ENCODE measurements at places on chromosomes 6 and 20.

DNA sequence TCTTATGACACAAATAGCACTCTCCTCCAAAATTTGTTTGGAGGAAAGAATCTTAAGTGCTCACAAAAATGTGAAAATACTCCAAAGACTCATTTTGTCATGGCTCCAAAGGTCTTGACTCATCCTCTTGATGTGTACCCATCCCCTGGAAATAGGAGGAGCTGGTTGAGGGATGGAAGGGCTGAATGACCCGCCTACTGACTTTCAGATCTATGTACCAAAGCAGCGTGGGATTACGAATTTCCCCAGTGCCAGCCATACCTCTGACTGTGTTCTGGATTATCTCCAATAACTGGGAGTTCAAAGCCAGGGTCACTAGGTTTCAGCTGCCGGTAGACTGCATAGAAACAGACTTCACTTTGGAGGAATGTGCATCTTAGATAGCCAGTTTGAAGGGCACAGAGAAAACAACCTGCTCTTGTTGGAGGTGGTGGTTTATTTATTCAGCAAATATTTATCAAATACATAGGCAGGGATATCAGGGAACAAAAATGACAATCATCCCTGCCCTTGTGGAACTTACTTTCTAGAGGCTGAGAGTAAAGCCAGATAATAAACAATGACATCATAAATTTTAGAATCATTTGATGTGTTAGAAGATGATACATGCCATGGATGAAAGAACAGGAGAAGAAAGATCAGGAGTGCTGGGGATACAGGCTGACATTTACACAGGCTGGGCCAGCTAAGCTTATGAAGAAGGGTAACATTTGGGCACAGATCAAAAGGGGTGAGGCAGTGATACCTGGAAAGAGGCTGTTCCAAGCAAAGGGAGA is 246.6 kb downstream of the TBXT start:
- DNase-seq: no peak

- no peak for DNase-seq
Observed at GRCh38 chr6:19896693-19897010, 59.5 kb downstream of the ID4 start.

- DNase-seq: no peak
Observed at GRCh38 chr6:90708206-90708737, 121.4 kb upstream of the MAP3K7 start.

DNA sequence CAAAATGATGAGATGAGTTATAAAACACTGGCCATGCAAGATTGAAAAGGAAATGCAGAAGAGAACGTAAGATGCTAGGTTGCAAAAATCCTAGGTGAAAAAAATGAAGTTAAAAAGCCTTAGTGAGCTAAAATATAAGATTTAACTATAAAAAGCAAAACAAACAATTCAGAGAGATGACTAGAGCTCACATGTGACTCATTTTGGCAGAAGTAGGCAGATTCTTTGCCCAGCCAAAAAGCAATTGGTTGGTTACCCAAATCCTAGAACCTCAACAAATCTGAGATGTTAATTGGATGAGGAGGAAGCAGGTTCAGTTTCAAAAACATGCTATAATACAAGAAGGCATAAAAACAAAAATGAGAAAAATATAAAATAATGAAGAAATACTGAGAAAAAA is 249.1 kb downstream of the OGFRL1 start:
- no peak for DNase-seq

Measured in activated CD4-positive, alpha-beta T cell treated with anti-CD3 and anti-CD28 coated beads for 36 hours (primary cell).